Natural killer cell treated with Interleukin-12 subunit alpha and Interleukin-12 subunit beta and Interleukin-15 and Interleukin-18, amount 100 ng/mL, for 72 hours (primary cell): ENCODE measurements at places on chromosomes 5 and 9.

- no peaks in the 10 kb centered on the region for H3K27me3 ChIP-seq
- DNase-seq: no peak
- H3K4me1 ChIP-seq: no peaks in the 10 kb centered on the region
- no peaks in the 10 kb centered on the region for H3K36me3 ChIP-seq
- H3K27ac ChIP-seq: no peak overlapping the region
- no peak overlapping the region for H3K4me3 ChIP-seq
Measured at GRCh38 chr5:124203303-124203702, 543.1 kb downstream of the ZNF608 start.

DNA sequence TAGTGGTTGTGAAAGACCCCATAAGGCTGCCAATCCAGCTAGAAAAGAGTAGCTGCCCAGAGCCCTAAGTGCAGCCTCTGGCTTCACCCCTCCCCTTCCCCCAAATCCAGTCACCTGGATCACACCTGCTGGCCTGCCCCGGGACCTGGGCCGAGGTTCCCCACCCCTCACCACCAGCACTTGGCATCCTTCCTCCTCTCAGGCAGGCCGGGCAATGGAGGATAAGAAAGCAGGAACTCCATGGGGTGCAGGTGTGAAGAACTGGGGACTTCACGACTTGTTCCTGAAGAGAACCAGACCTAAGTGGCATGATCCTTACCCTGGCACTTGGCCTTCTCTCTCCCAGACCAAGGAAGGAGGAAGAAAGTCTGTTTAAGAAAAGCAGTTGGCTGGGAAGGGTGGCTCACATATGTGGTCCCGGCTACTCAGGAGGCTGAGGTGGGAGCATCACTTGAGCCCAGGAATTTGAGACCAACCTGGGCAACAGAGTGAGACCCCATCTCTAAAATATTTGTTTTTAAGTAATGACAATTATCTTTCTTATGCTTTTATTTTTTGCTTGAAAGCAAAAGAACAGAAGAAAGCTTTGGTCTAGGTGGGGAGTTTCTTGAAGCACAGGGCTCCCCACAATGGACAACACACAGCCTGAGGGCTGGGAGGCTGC is 131.1 kb downstream of the PAX5 start:
- no peak overlapping the region for H3K4me3 ChIP-seq
- no peaks in the 10 kb centered on the region for H3K36me3 ChIP-seq
- H3K27me3 ChIP-seq: peaks cover 45% of the 10 kb centered on the region
- DNase-seq: peak; percentile 44

DNA sequence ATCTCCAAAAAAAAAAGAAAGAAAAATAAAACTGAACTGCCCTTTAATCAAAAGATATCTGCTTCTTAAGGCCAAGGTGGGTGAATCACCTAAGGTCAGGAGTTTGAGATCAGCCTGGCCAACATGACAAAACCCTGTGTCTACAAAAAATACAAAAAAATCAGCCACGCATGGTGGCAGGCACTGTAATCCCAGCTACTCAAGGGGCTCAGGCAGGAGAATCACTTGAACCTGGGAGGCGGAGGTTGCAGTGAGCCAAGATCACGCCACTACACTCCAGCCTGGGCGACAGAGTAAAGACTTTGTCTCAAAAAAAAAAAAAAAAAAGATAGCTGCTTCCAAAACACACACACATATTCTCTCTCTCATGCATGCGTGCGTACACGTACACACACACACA is 17.8 kb downstream of the SCAI start:
- no peak for DNase-seq
- peaks cover 14% of the 10 kb centered on the region for H3K4me1 ChIP-seq
- peak overlapping the region; percentile 86 for H3K27ac ChIP-seq
- H3K36me3 ChIP-seq: no peaks in the 10 kb centered on the region
- H3K4me3 ChIP-seq: peak overlapping the region; percentile 71

DNA sequence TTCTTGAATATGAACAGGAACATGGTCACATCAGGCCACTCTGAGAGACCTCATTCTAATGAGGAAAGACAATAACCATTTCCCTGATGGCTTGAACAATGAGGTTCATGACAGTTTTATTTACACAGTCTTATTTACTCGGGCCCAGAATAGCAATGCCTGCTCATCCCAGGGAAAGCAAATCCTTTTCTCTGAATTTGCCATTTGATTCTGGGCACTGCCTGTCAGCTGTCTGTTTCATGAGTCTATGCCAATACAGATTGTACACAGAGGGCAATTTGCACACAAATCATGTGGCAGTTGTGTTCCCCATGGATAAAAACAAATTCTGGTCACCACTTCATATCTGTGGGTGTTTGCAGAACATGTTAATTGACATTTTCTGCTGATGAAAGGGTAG is 492.5 kb downstream of the ACTL7B start:
- no peaks in the 10 kb centered on the region for H3K4me1 ChIP-seq
- H3K36me3 ChIP-seq: no peaks in the 10 kb centered on the region
- no peak overlapping the region for H3K4me3 ChIP-seq
- no peak overlapping the region for H3K27ac ChIP-seq
- no peak for DNase-seq

DNA sequence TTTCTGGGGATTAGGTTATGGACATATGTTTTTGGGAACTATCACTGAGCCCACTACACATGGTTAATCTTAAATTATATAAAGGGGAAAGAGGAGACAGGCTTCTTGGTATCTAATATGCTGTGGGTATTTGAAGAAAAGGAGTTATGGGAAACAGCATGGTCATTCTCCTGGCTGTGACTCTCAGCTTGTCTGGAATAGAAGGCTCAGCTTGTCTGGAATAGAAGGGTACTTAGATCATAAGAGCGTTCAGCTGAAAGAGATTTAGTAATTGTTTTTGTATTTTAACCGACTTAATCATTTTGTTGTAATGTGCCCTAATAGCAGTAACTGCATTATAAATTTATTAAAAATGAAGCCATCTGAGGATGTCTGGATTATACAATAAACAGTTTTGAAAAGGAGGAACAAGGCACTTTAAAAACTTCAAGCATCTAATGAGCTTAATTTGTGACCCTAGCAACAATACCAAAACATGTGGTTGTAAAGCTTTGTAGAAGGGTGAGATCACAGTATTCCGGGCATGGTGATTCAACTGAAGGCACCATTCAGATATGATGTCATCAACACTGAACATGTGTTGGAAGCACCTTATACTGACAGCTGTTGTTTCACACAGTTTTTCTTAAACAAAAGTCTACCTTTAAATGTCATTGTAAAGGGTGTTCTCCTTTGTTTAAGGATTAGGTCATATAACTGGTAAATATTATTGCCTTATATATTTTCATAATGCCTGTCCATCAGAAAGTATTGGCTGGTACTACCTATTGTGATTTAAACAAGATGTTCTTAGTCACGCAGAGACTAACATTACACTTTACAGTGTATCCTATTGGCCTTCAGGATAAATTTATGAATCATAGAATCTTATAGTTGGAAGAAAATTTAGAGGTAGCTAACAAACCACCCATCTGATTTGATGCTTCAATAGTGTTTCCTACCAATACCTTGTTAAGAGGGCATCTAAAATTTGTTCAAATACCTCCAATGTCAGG is 2174.1 kb upstream of the WWC1 start:
- no peaks in the 10 kb centered on the region for H3K27me3 ChIP-seq
- no peaks in the 10 kb centered on the region for H3K4me1 ChIP-seq

DNA sequence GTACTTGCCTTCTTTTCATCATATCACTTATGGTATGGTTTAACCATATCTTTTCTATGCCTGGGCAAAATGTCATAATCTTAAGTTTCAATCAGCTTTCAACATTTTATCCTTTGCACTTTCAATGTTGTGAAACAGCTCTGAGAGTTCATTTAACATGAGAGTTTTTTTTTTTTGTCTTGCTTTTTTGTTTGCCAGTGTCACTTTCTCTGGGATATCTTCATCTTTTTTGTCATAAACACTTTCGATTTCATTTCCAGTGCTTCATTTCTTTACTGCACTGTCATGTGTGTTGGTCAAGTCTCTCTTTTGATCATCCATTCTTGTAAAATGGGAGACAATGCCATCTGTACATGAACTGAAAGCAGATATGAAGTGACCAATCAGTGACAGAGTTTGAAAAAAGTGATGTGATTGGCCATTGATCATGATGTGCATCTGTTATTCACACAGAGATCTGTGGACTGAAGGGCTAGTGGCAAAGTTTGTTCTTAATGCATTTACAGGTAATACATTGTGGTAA is 7.5 kb upstream of the POU5F2 start:
- no peak overlapping the region for H3K27ac ChIP-seq
- no peaks in the 10 kb centered on the region for H3K36me3 ChIP-seq
- no peaks in the 10 kb centered on the region for H3K27me3 ChIP-seq
- no peak for DNase-seq
- peaks cover 17% of the 10 kb centered on the region for H3K4me1 ChIP-seq

DNA sequence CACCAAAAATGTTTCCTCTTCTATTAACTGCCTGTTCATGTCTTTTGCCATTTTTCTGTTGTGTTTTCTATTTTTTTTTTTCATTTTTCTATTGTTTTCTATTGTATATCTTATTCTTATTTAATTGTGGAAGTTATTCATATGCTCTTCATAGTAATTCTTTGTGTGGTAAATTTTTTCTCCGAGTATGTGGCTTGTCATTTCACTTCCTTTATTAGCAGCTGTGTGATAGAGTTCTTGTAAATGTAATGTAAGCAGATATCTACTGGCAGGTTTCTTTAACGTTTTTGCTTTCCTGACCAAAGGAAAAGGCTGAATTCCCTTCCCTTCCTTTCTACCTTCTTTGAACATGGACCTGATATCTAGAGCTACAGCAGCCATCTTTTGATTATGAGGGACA is 5.8 kb upstream of the PLPP1 start:
- H3K4me1 ChIP-seq: peaks cover 9% of the 10 kb centered on the region
- no peak for DNase-seq
- no peaks in the 10 kb centered on the region for H3K27me3 ChIP-seq
- no peak overlapping the region for H3K4me3 ChIP-seq
- no peaks in the 10 kb centered on the region for H3K36me3 ChIP-seq

DNA sequence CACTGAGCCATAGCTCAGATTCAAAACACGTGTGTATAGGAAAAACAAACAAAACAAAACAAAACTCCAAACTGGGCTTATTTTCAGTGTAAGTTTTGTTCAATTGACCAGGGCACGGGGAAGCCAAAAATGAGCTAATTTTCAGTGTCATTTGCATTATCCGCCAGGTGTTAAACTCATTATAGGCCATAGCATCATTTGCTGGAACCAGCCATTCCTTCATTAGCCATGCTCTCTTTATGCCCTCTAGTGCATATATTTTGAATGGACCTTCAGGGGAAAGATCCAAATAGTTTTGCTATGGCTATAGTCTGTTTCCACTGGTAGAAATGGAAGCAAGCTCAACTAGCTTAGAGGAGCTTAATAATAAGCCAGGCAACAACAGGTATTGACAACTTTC is 1205.2 kb upstream of the DMAC1 start:
- H3K27me3 ChIP-seq: no peaks in the 10 kb centered on the region
- no peak overlapping the region for H3K4me3 ChIP-seq
- no peaks in the 10 kb centered on the region for H3K4me1 ChIP-seq
- no peaks in the 10 kb centered on the region for H3K36me3 ChIP-seq
- no peak for DNase-seq
- H3K27ac ChIP-seq: no peak overlapping the region

GRCh38 chr5:31192442-31192841 is 1.0 kb upstream of the CDH6 start:
- H3K27me3 ChIP-seq: peaks cover 32% of the 10 kb centered on the region
- DNase-seq: no peak
- no peak overlapping the region for H3K27ac ChIP-seq
- no peak overlapping the region for H3K4me3 ChIP-seq
- peaks cover 4% of the 10 kb centered on the region for H3K4me1 ChIP-seq
- peaks cover 9% of the 10 kb centered on the region for H3K36me3 ChIP-seq

GRCh38 chr5:8019719-8020218 is 150.8 kb downstream of the MTRR start:
- H3K4me3 ChIP-seq: no peak overlapping the region
- no peaks in the 10 kb centered on the region for H3K4me1 ChIP-seq
- H3K27ac ChIP-seq: no peak overlapping the region
- no peaks in the 10 kb centered on the region for H3K27me3 ChIP-seq

GRCh38 chr5:87399720-87400119 is 13.0 kb downstream of the CCNH start:
- H3K27ac ChIP-seq: peak overlapping the region; percentile 77
- H3K4me1 ChIP-seq: peaks cover 17% of the 10 kb centered on the region
- no peaks in the 10 kb centered on the region for H3K27me3 ChIP-seq
- H3K36me3 ChIP-seq: peaks cover 12% of the 10 kb centered on the region
- no peak for DNase-seq

DNA sequence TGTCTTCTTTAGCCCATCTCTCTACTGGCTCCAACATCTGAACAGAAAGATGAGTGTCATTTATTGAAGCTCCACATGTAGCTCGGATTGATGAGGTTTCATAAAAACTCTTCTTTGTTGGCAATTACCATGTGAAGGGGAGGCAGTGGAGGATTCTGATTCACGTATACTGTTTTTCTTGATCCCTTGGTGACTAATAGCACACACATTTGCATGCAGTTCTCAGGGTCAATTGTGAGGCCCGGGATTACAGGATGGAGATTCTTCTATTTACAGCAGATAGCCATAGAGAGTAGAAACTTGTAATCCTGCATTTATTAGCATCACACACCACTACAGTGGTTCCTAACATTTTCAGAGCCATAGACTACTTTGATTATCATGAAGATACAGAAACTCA is 133.2 kb upstream of the MARCHF11 start:
- H3K4me3 ChIP-seq: no peak overlapping the region
- no peak for DNase-seq
- H3K27ac ChIP-seq: no peak overlapping the region
- H3K27me3 ChIP-seq: no peaks in the 10 kb centered on the region

GRCh38 chr5:152247850-152248385 is 157.2 kb downstream of the NMUR2 start:
- no peaks in the 10 kb centered on the region for H3K27me3 ChIP-seq
- no peak overlapping the region for H3K4me3 ChIP-seq
- H3K4me1 ChIP-seq: no peaks in the 10 kb centered on the region
- H3K27ac ChIP-seq: no peak overlapping the region
- H3K36me3 ChIP-seq: no peaks in the 10 kb centered on the region

GRCh38 chr5:139137697-139138096 is 60.5 kb downstream of the SIL1 start:
- no peak overlapping the region for H3K27ac ChIP-seq
- DNase-seq: no peak
- H3K36me3 ChIP-seq: no peaks in the 10 kb centered on the region
- H3K4me1 ChIP-seq: peaks cover 18% of the 10 kb centered on the region

- DNase-seq: no peak
- H3K27me3 ChIP-seq: peaks cover 9% of the 10 kb centered on the region
- no peak overlapping the region for H3K27ac ChIP-seq
- H3K4me1 ChIP-seq: no peaks in the 10 kb centered on the region
- no peak overlapping the region for H3K4me3 ChIP-seq
Measured at GRCh38 chr5:39541920-39542319, 117.1 kb upstream of the DAB2 start.
